Glomerular endothelial cell (primary cell): ENCODE measurements at places on chromosomes 7 and 10. TPM values are rescaled to one million over a fixed set of nuclear protein-coding genes. Genes with fewer than 3 reads are reported as not detected.

Gene CDCA7L
- 35.3 and 36.5 TPM in 2 replicates for total RNA-seq

Gene EVX1
- total RNA-seq, result not detected in 2 replicates

Gene LOXL4
- total RNA-seq, result 2.0 and 7.0 TPM in 2 replicates

Gene PTEN
- total RNA-seq, result 41.2 and 64.8 TPM in 2 replicates

Gene AS3MT
- 0.58 and 0.82 TPM in 2 replicates for total RNA-seq

Gene STAM
- 22.2 and 23.3 TPM in 2 replicates for total RNA-seq

Gene CFTR
- not detected in 2 replicates for total RNA-seq

Gene TMEM178B
- 1.1 and 3.1 TPM in 2 replicates for total RNA-seq

Gene CRYGN
- total RNA-seq, result not detected in 2 replicates

Gene ODAD2
- total RNA-seq, result 0.24 and 0.70 TPM in 2 replicates

Gene NUTM2B
- 0.34 and 0.99 TPM in 2 replicates for total RNA-seq

Gene EN2
- total RNA-seq, result not detected in 2 replicates

Gene KIF11
- total RNA-seq, result 4.5 and 9.6 TPM in 2 replicates

Gene ADIRF
- 17.5 and 40.6 TPM in 2 replicates for total RNA-seq

Gene PON3
- total RNA-seq, result not detected in 2 replicates

Gene SPDYE1
- not detected in 2 replicates for total RNA-seq

Gene SKIDA1
- 0.34 and 1.2 TPM in 2 replicates for total RNA-seq

Gene OIT3
- 0.19 TPM in 1 of 2 replicates, not detected in the other for total RNA-seq

Gene OR6B1
- total RNA-seq, result not detected in 2 replicates

Gene TMEM176A
- total RNA-seq, result not detected in 2 replicates

Gene PDGFA
- 44.5 and 50.6 TPM in 2 replicates for total RNA-seq

Gene LRRD1
- 0.12 and 0.24 TPM in 2 replicates for total RNA-seq

Gene TCF7L2
- 10.0 and 15.5 TPM in 2 replicates for total RNA-seq

Gene PRPS1L1
- total RNA-seq, result not detected in 2 replicates
